ENCODE measurements at places on chromosomes 11 and 22. TPM values are rescaled to one million over a fixed set of nuclear protein-coding genes. Genes with fewer than 3 reads are reported as not detected.

The SAA4 gene
- total RNA-seq = not detected

The GRIK4 gene
- 0.16 TPM for total RNA-seq

The KRTAP5-8 gene
- total RNA-seq = not detected

The ZPR1 gene
- 26.4 TPM for total RNA-seq

The LIF gene
- total RNA-seq = 0.16 TPM

The IFITM2 gene
- total RNA-seq = 160 TPM

The SLN gene
- 64.0 TPM for total RNA-seq

The PATE1 gene
- total RNA-seq = not detected

The CBX7 gene
- total RNA-seq = 85.4 TPM

The SLCO2B1 gene
- 22.7 TPM for total RNA-seq

The ZNF214 gene
- 0.96 TPM for total RNA-seq

The OR2AG1 gene
- not detected for total RNA-seq

The KLHDC7B gene
- total RNA-seq = not detected

The SERHL2 gene
- 3.5 TPM for total RNA-seq

The LTO1 gene
- 8.9 TPM for total RNA-seq

The ARHGAP32 gene
- 5.3 TPM for total RNA-seq

The SLC22A8 gene
- total RNA-seq = not detected

The BTBD18 gene
- total RNA-seq = not detected

The MYOD1 gene
- not detected for total RNA-seq

The DYNC2H1 gene
- 5.4 TPM for total RNA-seq

The LRRC51 gene
- 3.5 TPM for total RNA-seq

The TMEM191C gene
- 1.5 TPM for total RNA-seq

The ST3GAL4 gene
- total RNA-seq = 61.7 TPM

The CCDC87 gene
- 0.41 TPM for total RNA-seq

The CABP4 gene
- total RNA-seq = 1.4 TPM

The PATE2 gene
- total RNA-seq = not detected

The TRIM6 gene
- 0.58 TPM for total RNA-seq

The ARRB1 gene
- total RNA-seq = 25.9 TPM

The BANF1 gene
- total RNA-seq = 215 TPM

The OR8A1 gene
- not detected for total RNA-seq

The CCDC86 gene
- 9.3 TPM for total RNA-seq

The NUDT22 gene
- 65.2 TPM for total RNA-seq

The FADS1 gene
- 24.1 TPM for total RNA-seq

The MMP12 gene
- total RNA-seq = not detected

The SMIM35 gene
- total RNA-seq = not detected

The OR5B17 gene
- total RNA-seq = not detected

The DRD2 gene
- not detected for total RNA-seq

The TPBGL gene
- total RNA-seq = 0.16 TPM

The CDCA5 gene
- 1.3 TPM for total RNA-seq

The SYNGR1 gene
- total RNA-seq = 37.7 TPM

The OR10D3 gene
- not detected for total RNA-seq

The POU2F3 gene
- total RNA-seq = not detected

The TENM4 gene
- total RNA-seq = 0.63 TPM

The NCAM1 gene
- total RNA-seq = 332 TPM

The PRMT3 gene
- 11.4 TPM for total RNA-seq

The TMEM258 gene
- total RNA-seq = 117 TPM

The FOLR3 gene
- total RNA-seq = 1.7 TPM

The ACR gene
- 0.30 TPM for total RNA-seq

The PYGM gene
- total RNA-seq = 89.5 TPM

The SLC6A5 gene
- not detected for total RNA-seq

The KRTAP5-2 gene
- total RNA-seq = not detected

The CD6 gene
- total RNA-seq = 0.47 TPM

The PATZ1 gene
- 13.2 TPM for total RNA-seq

The RASD2 gene
- 5.0 TPM for total RNA-seq

The PNPLA3 gene
- total RNA-seq = not detected

The ADORA2A gene
- 3.6 TPM for total RNA-seq

All from left ventricle myocardium inferior (tissue), 1 donor.